ENCODE measurements at places on chromosomes 13 and 19. TPM values are rescaled to one million over a fixed set of nuclear protein-coding genes. Genes with fewer than 3 reads are reported as not detected.

The PSPN gene
- total RNA-seq = 2.4 TPM

The FXYD1 gene
- not detected for total RNA-seq

The SIRT6 gene
- total RNA-seq = 21.1 TPM

The PRODH2 gene
- not detected for total RNA-seq

Data from nasal cavity respiratory epithelium epithelial cell of viscerocranial mucosa (primary cell).